ENCODE measurements at places on chromosomes 1 and 21.

GRCh38 chr21:42089093-42089631, 18.0 kb downstream of the UMODL1 start:
- DNase-seq = peak; percentile 6

DNA sequence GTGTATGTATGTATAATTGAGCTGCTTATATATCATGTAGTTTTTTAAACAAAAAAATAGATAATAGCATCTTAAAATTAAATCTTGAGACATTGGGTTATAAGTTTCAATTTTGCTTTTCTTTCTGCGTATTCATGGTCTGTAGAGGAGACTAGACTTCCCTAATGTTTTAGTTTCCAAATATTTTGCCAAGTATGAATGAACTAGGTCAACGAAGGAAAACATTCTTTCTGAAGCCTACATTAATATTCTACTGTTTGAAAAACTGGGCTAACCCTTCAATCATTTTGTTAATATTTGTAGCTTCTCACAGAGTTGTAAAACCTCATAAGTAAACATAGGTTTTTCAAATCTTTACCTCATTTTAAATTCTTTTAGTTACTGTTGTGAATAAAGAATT, 592.7 kb downstream of the USP25 start:
- no peak for DNase-seq

DNA sequence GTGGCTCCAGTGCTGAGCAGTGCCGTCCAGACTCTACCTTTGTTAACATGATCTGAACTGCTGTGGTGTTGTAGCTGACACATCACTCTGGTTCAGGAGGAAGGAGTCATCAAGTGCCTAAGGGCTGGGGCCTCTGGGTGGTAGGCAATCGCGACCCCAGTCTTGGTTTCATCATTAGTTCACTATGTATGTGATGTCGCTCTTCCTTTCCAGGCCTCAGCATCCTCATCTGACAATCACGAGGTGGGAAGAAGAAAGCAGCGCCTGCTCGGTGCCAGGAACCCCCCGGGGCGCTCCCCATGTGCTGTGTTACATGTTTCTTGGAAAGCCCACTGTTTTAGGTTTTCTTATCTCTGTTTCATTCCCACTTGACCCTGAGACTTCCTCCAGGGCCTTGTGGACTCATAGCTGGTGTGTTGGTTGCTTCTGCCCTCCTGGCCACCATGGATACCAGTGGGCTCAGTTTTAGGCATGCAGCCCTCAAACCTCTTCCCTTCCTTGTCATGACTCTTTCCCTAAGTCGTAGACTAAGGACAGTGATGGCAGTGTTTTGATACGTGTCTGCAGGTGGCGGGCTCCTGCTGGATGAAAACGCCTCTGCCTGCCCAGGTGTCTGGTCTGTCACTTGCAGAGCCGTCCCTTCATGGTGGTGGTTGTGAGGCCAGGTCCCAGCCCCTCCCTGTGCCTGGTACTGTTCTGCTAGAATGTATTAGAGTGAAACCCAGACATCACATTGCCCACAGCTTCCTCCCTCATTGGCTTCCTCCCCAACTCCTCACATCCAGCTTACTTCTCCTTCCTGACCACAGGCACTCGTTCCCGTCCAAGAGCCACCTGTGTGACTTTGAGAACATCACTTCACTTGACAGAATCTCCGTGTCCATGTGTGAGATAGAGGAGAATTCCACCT, 17.2 kb upstream of the FOXO6 start:
- no peak for DNase-seq

DNA sequence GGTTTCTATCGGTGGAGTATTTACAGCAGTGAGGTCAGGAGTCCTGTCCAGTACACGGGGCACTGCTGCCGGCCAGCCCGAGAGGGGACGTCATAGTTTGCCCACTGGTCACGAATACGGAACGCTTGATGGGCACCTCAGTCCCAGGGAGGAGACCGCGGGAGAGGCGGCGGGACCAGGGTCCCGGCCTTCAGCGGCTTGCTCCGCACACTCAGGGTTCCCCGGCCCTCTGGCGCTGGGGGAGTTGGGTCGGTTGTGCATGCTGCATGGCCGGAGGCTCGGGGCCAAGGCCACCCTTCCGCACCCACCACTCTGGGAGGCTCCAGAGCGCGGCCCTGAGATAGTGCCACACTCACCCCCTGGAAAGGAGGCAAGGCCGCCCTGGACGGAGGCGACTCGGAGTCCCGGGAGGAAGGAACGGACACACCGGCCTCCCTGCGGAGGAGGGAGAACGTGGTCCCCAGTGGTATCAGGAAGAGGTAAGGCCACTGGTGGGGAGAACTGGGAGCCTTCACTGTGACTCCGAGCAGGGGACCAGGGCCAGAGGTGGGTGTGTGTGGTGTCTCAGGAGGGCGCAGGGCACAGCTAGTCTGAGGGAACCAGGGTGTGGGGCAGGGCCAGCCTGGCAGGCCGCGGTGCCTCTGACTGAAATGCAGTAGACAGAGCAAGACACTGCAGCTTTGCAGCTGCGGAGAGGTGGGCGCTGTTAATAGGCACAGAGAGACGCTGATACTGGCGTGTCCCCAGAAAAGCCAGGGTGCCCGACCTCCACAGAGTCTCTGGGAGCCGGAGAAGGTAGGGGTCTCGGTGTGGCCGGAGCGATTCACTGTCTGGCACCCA, 28.6 kb upstream of the PRSS38 start:
- no peak for DNase-seq

GRCh38 chr1:32981003-32981901, 16.6 kb upstream of the RNF19B start:
- DNase-seq = peak; percentile 44

GRCh38 chr1:206094024-206094423, 23.2 kb downstream of the AVPR1B start:
- no peak for DNase-seq
